ENCODE measurements at places on chromosomes 2 and 18.

DNA sequence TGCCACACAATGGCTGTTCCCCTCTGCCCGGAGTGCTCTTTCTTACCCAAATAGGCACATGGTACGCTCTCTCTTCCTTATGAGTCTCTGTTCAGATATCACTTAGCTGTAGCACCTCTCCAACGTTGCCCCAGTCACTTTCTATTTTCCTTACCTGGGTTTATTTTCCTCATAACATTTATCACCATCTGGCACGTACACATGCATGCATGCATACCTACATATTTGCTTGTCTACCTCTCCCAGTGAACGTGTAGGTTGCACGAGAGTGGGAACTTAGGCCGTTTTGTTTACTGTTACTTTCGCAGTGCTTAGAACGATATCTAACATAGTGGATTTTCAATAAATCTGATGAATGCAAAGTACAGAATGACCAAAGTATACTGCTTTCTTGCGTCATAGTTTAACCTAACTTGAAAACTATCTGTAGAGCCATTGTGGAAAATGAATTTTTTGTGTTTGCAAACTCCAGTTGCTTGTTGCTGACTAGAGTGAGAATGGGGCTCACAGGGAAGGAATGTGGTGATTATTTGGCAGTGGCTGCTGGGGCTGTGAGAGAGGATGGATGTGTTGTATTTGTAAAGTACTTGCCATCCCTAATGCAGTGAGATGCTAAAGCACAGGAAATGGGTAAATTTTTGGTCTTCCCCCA is 47.1 kb downstream of the ACSL3 start:
- no peak for DNase-seq

- DNase-seq = no peak
These were observed 46.4 kb upstream of the SPP2 start for GRCh38 chr2:234003972-234004617.

- no peak for DNase-seq
These were observed 567.8 kb upstream of the KLHL29 start for GRCh38 chr2:22817197-22817596.

- no peak for DNase-seq
These were observed 8.1 kb downstream of the LDLRAD4 start for GRCh38 chr18:13226533-13227144.

- DNase-seq = no peak
These were observed 31.8 kb upstream of the CAVIN2 start for GRCh38 chr2:191878548-191879279.

Measured in activated effector memory CD4-positive, alpha-beta T cell treated with Interleukin-2 at 50 U/mL for 16 hours (primary cell).